ENCODE measurements at places on chromosomes 6 and 20. TPM values are rescaled to one million over a fixed set of nuclear protein-coding genes. Genes with fewer than 3 reads are reported as not detected.
A peak's percentile ranks its signal among the peaks of the same experiment; 100 is the strongest.

GRCh38 chr6:11685481-11686093 is 93.0 kb downstream of the ADTRP start:
- no peak for DNase-seq

DNA sequence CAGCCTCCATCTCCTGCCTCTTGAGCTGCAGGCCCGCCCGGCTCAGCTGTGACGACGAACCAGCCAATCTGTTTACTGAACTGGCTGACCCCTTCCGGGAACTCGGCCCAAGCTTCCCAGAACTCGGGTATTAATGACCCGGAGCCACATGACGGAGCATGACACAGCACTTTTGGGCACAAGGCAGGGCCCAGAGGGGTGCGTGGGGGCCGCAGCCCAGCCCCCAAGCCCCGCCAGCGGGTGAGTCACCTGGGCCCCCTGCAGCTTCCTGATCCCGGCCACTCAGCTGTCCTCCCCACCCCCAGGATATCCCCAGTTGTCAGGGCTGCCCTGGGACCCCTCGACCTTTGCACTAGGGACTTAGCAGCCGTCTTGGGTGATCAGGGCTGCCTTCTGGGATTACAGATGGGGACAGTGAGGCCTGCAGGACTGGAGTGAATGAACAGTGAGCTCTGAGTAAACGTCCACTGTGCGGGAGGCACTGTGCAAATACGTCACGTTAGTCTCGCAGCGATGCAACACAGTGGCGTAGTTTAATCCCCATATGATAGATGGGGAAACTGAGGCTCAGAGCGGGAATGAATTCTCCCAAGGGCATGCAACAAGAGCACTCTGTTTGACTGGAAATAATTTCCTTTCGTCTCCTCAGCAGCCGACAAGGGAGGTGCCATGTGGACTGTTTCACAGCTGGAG is 102.1 kb downstream of the CEBPB start:
- DNase-seq, result peak; percentile 99

DNA sequence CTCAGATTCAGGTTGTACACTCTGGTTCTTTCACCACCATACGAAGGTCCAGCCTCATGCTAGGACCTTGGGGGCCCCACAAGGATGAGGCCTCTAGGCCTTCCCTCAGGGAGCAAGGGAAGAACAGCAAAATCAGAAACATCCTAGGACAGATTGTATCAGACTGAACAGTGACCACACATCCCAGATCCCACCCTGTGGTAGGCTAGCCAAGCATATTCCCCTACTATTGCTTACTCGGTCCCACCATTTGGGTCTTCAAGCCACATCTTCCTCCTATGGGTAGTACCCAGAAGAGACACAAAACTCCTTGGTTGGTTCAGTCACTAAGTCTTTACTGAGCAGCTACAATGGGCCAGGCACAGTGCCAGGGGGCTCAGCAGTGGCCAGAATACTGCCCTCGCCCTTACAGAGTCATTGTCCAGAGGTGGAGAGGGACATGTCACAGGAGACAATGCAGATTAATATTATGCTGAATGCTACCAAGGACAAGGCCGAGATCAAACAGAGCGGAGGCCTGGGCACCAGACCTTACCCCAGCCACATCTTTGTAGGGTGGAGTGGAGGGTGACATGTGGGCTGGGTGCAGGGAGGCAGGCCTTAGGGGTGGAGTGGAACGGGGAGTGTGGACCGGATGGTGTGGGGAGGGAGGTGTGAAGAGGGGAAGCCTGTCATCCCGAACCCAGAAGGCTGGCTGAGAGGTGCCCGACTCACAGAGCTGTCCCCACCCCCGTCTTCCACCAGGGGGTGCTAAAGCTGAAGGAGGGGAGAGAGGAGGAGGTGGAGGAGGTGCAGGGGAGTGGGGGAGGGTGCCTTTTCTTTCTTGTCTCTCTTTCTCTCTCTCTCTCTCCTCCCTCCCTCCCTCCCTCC is 6.8 kb upstream of the MAPK13 start:
- DNase-seq, result peak; percentile 84

GRCh38 chr6:115468272-115469005 is 592.3 kb downstream of the FRK start:
- no peak for DNase-seq

GRCh38 chr6:159842035-159842434 is 42.0 kb downstream of the PNLDC1 start:
- DNase-seq, result no peak

The RCAN2 gene
- 25.7 TPM for total RNA-seq

- peak; percentile 78 for DNase-seq
Measured at GRCh38 chr20:34268851-34269636, 27.8 kb downstream of the ASIP start.

DNA sequence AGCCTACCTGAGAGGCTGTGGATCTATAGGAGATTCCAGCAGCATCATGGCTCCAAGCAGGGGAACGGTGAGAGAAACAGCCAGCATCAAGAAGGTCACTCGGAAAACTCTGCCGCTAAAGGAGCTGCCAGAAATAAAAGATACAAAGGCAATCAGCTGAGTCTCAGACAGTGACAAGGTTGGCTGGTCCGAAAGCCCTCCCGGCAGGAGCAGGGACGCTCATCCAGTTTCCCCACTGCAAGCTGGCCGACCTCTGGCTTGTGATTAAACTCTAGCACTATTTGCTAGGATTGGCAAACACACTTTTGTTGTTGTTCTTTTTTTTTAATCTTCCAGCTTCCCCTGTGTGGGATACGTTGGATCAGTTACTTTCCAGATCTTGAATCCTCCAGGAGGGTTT is 8.7 kb downstream of the APMAP start:
- no peak for DNase-seq

GRCh38 chr20:60513141-60513540 is 554.9 kb downstream of the CDH26 start:
- no peak for DNase-seq

The ULBP2 gene
- 1.3 TPM for total RNA-seq

The TRIM15 gene
- 2.2 TPM for total RNA-seq

The XKR7 gene
- 0.06 TPM for total RNA-seq

DNA sequence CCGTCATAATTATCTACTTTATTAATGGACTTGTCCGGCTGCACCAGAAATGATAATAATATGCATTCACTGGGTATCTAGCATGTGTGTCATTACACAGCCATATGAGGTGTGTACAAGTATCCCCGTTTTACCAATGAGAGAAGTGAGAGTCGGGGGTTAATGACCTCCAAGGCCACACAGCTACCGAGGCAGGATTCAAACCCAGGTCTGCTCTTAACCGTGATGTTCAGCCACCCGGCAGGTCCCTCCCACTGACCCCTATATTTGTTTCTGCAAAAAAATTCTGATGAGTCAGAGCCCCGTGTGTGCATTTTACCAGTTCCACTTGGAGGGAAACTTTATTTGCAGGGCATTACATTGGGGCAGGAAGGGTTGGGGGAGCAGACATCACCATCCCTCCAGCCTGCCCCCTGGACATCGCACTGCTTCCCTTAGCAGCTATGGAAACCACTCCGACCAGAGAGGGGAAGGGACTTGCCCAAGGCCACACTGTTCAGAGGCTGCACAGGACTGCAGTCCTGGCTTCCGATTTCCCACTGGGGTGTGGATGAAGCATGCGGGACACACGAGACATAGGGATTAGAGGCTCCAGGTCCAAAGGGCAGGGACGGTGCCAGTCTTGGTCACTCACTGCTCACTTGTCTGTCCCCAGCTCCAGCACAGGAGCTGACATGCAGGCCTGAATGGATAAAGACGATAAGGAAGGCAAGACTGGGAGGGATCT is 10.1 kb upstream of the SRC start:
- DNase-seq, result no peak

DNA sequence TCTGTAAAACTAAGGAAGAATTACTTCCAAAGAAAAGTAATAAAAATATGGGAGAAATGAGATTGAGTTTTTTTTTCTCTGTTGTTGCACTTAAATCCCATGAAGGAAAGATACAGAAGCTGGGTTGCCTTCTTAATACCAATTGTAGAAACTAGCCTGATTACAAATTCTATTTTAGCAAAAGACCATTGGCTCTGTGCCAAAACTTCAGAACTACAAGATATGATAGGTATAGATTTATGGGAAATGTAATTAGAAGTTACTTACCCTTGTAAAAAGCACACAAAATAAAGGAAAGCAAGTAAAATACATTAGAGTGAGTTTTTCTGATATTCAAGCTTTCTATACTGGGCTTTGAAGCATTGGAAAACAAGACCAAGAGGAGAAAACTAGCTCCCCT is 73.5 kb upstream of the SCGN start:
- DNase-seq, result no peak

DNA sequence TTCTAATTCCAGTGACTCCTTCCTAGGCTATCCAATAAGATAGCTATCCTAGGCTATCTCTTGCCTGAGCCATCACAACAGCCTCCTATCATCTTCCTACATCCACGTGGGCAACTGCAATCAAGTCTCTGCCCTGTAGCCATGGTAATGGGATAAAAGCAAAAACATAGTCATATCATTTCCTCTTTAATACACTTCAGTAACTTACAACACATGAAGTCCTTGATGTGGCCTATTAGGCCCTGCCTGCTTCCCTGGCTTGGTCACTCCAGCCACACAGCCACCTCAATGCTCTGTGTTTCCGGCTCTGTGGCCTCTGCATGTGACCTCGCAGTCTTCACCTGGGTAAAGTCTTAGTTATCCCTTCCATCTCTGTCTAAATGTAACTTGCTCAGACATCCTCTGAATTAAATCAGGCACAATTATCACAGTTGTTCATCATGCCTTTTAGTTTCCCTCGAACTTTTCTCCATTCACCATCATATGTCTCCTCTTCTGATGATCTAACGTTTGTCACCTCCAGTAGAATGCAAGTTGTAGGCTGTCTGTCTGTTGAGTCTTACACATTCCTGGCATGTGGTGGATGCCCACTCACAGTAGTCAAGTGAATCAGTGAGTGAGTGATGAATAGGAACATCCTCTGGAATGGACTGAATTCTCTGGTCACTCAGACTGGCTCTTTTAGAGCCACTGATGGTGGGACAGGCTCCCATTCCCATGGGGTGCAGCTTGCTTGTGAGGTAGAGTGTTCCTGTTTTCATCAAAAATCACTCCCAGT is 229.4 kb downstream of the TBC1D7 start:
- no peak for DNase-seq

DNA sequence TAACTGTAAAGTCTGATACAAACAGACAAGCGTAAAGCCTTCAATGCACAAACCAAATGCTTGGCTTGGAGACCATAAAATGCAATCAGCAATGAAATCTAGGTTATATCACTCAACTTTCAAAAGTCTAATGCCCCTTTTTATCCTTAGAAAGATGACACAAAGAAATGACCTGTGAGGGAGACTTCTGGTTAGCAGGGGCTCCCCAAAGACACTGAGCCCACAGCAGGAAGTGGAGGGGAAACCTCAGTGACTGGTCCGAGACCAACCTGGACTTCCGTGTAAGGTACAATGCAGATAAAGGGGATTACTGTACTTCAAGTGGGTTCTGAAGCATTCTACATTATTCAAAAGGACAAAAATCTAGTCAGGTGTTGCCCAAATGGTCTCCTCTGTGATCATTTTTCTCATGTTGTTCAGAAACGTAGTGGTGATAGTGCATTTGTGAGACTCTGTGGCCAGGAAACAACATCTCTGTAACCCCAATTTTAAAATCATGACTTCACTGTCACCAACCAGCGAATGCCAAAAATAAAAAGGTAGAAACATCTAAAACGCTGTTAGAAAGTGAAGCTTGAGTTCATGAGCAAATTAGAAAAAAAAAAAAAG is 88.2 kb downstream of the HIVEP2 start:
- DNase-seq, result no peak

The OR2B6 gene
- total RNA-seq, result not detected

- DNase-seq, result peak; percentile 60
Measured at GRCh38 chr6:18533793-18534192, 146.6 kb downstream of the RNF144B start.

DNA sequence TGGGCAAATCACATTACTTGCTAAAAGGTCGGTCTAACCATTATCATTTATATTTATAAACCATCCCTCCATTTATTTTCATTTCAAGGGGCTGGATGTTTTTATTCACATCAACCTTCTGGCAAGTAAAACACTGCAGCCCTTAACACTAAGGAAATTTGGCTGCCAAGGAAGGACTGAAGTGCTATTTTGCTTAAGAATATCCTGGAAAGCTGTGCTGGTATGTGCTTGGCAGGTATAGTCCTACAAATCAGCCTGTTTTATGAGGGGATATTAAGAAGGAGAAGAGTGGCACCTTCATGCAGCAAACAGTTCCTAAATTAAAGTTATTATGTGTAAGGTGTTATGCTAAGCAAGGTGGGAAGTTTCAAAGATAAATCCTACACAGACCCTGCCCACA is 9.8 kb downstream of the PHACTR2 start:
- DNase-seq, result peak; percentile 34

GRCh38 chr6:3875486-3875885 is 26.3 kb downstream of the FAM50B start:
- DNase-seq, result no peak

DNA sequence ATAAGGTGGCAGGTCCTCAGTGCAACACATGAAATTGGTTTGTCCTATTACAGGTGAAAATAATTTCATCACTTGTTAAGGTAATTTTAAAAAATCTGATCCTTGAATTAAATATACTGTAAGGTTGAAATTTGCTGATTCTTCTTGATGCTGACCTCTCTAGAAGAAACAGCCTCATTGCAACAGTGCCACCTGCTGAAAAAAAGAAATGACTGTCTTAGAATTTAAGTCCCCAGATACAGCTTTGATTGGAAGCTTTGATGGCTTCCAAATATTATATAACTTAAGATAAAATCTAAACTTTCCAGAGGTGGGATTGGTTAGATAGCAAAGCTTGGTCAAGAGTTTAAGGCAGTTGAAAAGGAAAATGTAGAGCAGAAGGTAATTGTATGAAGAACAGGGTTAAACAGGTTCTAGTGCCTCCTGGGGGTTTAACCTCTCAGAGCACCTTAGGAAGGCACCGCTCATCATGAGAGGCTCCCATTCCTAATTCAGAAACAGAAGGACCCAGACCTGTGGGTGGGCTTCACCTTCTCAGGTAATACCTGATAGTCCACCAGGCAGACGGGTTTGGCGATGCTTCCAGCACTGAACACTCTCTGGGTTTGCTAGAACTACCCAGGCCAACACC is 401.0 kb downstream of the PAX1 start:
- DNase-seq, result no peak

GRCh38 chr6:83815631-83816272 is 37.4 kb upstream of the RIPPLY2 start:
- peak; percentile 34 for DNase-seq

DNA sequence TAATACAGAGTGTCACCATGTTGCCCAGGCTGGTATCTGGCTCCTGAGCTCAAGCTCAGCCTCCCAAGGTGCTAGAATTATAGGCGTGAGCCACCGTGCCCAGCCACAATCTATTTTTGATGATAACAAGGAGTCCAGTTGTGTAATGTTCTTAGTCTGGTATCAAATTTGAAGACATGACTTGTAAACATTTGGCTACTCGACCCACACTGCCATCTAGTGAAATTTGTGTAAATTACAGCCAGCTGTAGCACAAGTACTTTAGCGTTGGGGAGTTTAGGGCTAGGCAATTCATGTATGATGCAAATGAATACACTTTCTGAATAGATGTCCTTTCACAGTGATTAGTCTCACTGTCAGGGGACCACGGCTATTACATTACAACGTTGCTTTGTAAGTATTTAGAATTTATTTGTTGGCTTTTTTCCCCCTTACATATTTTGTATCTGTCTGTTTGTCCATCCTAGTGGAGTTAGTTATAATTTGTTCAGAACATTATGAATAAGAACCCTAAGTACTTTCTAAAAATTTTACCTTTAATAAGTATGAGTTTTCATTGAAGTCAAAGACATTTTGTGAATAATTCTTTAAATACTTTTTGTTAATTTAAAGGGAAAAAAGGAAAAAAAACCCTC is 139.7 kb downstream of the PRDM13 start:
- DNase-seq, result peak; percentile 64

The SLC22A3 gene
- total RNA-seq, result 6.4 TPM

The SOBP gene
- total RNA-seq, result 9.5 TPM
